ENCODE measurements at places on chromosomes 11 and 22.

DNA sequence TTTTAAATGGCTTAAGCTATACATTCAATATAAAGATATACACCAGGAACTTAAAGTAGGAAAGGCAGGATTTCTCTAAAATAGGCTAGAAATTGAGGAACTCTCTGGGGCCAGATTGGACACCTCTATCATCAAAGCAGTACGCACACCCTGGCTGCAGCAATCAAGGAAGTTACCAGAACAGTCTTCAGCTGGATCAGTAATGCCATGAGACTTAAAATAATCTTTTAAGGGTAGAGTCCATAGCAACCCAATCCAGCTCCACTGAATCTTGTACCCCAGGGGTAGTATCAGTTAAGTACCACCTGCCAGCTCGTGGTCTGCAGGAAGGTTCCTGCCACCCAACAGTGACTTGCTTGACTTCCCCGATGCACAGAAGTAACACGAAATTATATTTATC, 3.0 kb downstream of the RDX start:
- DNase-seq = no peak

- no peak for DNase-seq
Observed at GRCh38 chr11:123740787-123741158, 687 bp downstream of the ZNF202 start.

DNA sequence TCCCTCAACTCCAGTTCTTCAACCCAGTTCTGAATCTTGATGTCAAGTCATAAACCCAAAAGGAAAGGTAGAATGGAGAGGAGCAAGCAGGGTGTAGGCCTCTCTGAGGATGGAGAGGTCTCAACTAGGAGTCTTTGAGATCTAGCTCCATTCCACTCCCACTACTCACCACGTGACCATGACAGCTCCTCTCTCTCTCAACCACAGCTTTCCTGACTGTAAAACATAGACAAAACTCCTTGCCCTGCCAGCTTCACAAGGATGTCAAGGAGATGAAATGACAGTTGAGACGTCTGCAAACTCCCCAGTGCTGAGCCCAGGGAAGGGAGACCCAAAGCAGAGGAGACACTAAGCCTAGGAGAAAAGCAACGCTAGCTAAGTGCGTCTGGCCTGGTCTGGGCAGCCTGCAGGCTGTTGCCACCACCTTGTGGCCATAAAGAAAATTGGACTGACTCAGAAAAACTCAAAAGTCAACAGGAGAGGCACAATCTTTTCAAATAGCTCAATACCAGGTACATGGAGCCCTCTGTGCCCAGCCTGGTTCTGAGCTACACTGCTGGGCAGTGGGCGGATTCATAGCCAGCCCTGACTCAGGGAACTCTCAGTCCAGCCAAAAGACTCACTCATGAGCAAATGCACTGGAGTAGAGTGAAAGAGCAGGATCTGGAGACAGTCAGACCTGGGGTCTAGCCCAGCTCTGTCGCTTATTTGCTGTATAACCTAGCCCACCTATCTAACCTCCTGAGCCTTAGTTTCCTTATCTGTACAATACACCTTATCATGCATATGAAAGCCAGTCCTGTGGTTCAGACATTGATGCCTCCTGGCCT, 3.4 kb downstream of the CLPB start:
- DNase-seq = peak; percentile 41

GRCh38 chr11:75543806-75544205, 18.1 kb upstream of the GDPD5 start:
- DNase-seq = no peak
